ENCODE measurements at places on chromosomes 12 and 14. TPM values are rescaled to one million over a fixed set of nuclear protein-coding genes. Genes with fewer than 3 reads are reported as not detected.

- no peaks in the 10 kb centered on the region for H3K27me3 ChIP-seq
- peak; percentile 27 for DNase-seq
- H3K36me3 ChIP-seq = no peaks in the 10 kb centered on the region
Measured at GRCh38 chr12:32671930-32672780, 6.9 kb upstream of the DNM1L start.

DNA sequence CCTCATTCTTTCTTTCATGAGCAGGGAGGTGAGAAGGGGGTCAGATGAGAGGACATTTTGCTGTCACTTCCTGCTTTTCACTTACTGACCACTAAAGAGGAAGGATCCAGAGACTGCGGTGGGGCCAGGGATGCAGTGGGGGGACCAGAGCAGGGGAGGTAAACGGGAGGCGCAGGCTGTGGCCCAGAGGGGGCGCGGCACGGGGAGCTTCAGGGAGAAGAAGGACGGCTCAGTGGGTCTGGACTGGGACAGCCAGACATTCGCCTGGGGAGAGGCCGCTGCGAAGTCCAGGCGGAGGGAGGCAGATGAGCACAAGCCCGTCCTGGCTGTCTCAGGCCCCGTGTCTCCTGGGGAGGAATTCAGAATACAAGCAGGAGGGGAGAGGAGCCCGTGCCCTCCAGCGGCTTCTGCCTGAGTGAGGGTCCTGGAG lies 41.2 kb downstream of the SLC6A12 start:
- no peak overlapping the region for H3K4me3 ChIP-seq
- peaks cover 34% of the 10 kb centered on the region for H3K4me1 ChIP-seq
- no peak for DNase-seq
- H3K27ac ChIP-seq = no peak overlapping the region
- H3K36me3 ChIP-seq = no peaks in the 10 kb centered on the region

GRCh38 chr12:51441583-51441982 lies 17.0 kb downstream of the SLC4A8 start:
- H3K27ac ChIP-seq = no peak overlapping the region
- no peaks in the 10 kb centered on the region for H3K36me3 ChIP-seq
- no peak for DNase-seq
- H3K4me3 ChIP-seq = no peak overlapping the region
- H3K4me1 ChIP-seq = no peaks in the 10 kb centered on the region
- H3K27me3 ChIP-seq = peaks cover 3% of the 10 kb centered on the region

- DNase-seq = peak; percentile 91
- H3K27ac ChIP-seq = peak within 1 kb of the TSS; percentile 89
- no peaks in the 10 kb centered on the region for H3K4me1 ChIP-seq
Measured at GRCh38 chr14:68979021-68979721, at the start of gene ACTN1. ACTN1 (minus strand) TSS chr14:68979302; CDS start chr14:68979056, 246 bp downstream.

GRCh38 chr12:66051361-66051760 lies 79.2 kb downstream of the LLPH start:
- no peak for DNase-seq
- H3K36me3 ChIP-seq = no peaks in the 10 kb centered on the region
- no peaks in the 10 kb centered on the region for H3K4me1 ChIP-seq
- H3K27ac ChIP-seq = no peak overlapping the region

DNA sequence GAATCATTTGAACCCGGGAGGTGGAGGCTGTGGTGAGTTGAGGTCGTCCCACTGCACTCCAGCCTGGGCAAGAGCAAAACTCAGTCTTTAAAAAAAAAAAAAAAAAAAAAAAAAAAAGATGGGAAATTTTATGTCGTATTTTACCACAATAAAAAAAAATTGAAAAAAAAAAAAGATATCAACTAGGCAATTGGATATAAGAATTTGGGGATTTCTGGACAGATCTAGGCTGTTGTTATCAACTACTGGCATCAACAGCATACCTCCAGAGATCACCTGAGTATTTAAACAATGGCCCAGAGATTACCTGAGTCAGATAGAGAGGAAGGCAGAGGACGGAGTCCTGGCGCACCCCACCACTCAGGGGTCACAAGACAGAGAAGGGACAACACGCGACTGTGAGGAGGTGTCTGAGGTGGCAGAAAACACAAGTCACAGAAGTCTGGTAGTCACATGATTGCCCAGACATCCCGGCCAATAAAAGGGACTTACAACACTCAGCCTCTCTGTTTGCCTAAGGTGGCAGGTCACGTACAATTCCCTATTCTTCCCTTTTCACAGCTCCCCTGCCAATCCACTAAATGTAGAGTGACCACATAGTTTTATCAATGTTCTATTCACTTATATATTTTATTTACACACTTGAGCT lies 1.8 kb downstream of the SPRING1 start:
- no peak for DNase-seq
- H3K27me3 ChIP-seq = no peaks in the 10 kb centered on the region
- peak overlapping the region; percentile 80 for H3K4me3 ChIP-seq

DNA sequence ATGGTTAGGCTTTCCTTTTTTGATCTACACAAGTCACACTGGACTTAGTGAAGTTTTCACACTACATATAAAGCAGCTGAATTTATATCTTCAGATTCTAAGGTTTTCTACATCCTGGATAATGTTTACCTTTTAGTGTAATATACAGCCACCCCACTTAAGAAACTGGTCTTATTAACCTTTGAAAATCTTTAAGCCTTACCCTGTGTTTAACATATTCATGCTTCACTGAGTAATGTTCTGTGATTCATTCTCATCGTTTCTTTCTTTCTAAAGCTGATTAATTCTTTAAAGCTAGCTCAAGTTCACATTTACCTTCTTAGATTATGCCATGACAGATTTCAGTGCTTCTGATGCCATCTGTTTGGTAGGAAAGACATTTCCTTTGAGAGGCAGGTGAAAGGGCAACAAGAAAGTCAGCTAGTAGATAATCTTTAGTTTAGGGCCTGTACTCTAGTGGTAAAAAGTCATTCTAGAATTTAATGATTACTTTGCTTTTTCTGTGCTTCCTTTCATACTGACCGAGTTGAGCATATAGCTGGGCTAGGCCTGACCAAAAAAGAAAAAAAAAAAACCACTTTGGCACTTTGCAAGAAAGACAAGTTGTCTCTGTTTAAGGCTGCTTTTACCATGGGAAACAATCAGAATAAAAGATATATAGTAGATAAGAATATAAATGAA lies 690.9 kb upstream of the FBXO33 start:
- H3K27me3 ChIP-seq = no peaks in the 10 kb centered on the region
- DNase-seq = no peak
- H3K36me3 ChIP-seq = no peaks in the 10 kb centered on the region
- H3K4me1 ChIP-seq = no peaks in the 10 kb centered on the region
- H3K27ac ChIP-seq = no peak overlapping the region

- peaks cover 3% of the 10 kb centered on the region for H3K4me1 ChIP-seq
- H3K36me3 ChIP-seq = no peaks in the 10 kb centered on the region
- no peaks in the 10 kb centered on the region for H3K27me3 ChIP-seq
- DNase-seq = no peak
Measured at GRCh38 chr12:122934722-122935121, 31.5 kb downstream of the ABCB9 start.

DNA sequence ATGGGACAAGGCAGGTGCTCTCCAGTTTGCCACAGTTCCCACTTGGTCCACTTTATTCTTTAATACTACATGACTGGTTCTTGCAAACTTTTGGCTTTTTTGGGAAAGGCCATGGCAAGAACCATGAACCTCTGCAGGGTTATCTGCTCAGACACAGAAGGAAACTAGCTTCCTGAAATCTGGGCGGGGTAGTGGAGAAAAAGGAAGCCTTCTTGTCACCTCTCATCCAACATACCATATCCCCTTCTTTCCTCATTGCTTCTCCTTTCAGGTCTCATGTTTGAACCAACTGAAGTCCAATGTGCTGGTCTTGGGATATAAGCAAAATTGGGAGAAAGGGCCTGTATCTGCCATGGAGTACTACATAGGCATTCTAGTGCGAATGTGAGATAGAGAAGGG lies 5.5 kb upstream of the KLHL33 start:
- no peak overlapping the region for H3K27ac ChIP-seq
- no peak overlapping the region for H3K4me3 ChIP-seq
- H3K36me3 ChIP-seq = no peaks in the 10 kb centered on the region
- H3K4me1 ChIP-seq = peaks cover 7% of the 10 kb centered on the region

DNA sequence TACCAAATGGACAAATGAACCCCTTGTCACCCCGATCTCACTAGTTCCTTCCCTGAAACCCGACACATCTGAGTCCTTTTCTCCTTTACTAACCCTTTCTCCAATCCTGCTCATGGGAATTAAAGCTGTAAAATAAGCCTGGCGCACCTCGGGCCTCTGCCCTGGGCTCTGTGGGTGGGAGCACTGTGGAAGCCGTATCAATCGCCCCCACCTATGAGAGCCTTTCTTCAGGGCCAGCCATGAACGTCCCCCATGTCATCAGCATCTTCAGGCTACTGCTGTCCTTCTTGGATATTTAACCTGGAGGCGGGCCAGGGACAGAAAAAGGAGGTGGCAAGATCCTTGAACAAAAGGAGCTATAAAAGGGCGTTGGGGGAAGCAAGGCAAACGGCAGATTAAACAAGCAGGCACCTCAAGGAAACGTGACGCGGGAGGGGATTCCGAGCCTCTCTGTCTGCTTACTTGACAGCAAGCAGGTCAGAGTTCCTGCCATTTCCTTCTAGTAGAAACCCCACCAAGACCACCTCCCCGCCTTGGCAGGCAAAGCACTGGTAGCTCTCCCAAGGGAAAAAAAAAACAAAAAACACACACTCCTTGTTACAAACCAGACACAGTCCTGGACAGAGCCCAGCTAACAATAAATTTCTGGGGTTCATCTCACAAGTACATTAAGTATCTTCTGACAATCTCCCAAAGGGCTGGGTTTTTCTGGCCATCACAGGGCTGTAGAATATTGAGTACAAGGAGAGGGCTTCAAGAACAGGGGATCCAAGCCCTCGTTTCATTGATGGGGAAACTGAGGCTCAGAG lies 62.9 kb downstream of the DPF3 start:
- H3K27ac ChIP-seq = peak overlapping the region; percentile 78
- H3K4me3 ChIP-seq = no peak overlapping the region
- no peaks in the 10 kb centered on the region for H3K27me3 ChIP-seq
- H3K4me1 ChIP-seq = peaks cover 47% of the 10 kb centered on the region
- no peak for DNase-seq
- no peaks in the 10 kb centered on the region for H3K36me3 ChIP-seq

- no peaks in the 10 kb centered on the region for H3K27me3 ChIP-seq
- H3K27ac ChIP-seq = peak overlapping the region; percentile 89
- H3K4me3 ChIP-seq = no peak overlapping the region
- no peaks in the 10 kb centered on the region for H3K36me3 ChIP-seq
Measured at GRCh38 chr14:77316872-77317301, 3.8 kb downstream of the POMT2 start.

DNA sequence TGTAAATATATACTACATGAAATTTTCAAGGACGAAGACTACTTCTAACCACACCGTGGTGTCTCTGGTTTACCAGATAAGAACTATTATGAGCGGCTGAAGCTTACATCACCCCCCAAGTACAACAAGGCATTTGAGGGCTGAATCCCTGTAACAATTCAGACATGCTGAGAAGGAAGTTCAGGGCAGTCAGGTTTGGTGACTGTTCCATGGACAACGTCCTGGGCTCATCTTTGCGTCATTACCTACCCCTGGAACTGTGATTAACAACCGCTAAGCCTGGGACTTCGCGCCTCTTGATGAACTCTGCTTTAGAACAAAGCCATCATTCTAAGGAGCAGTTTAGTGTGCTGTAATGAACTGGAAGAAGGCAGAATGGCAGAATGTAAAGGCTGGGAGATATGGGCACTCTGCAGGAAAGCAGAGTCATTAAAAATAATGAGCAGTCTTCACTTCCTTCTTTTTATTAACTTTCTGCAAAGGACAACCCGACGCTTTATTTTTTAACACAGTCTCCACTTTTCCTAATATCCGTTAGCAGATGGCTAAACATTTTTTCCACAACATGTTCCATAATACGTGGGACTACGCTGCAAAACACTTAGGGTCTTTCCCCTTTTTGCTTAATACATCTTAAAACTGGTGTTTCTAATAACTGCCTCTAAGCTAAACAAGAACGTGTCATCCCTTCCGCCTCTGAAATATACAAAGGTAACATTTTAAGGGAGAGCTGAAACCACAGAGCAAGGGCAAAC lies 263.2 kb downstream of the ADAMTS20 start:
- no peaks in the 10 kb centered on the region for H3K27me3 ChIP-seq
- H3K27ac ChIP-seq = no peak overlapping the region
- H3K4me1 ChIP-seq = no peaks in the 10 kb centered on the region
- H3K36me3 ChIP-seq = no peaks in the 10 kb centered on the region
- DNase-seq = no peak

DNA sequence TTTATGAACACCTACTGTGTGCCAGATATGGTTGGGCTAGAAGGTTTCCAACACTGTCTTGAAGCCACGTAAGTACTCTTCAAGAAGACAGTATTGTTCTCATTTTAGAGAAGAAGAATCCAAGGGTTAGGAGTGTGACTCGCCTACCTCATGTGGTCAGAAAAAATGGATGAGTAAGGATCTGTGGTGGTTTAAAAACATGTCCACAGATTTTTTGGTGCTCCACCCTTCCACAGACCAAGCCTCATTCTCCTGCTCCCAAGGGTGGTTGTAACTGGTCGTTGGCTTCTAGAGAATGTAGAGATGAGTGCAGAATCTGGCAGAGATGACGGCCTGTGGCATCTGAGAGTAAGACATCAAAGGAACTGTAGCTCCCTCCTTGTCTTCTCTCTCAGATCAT lies 30.3 kb upstream of the TTC7B start:
- no peak overlapping the region for H3K27ac ChIP-seq
- no peaks in the 10 kb centered on the region for H3K36me3 ChIP-seq
- H3K27me3 ChIP-seq = no peaks in the 10 kb centered on the region
- DNase-seq = no peak

- no peak for DNase-seq
- H3K27me3 ChIP-seq = no peaks in the 10 kb centered on the region
- H3K27ac ChIP-seq = no peak overlapping the region
Measured at GRCh38 chr12:72888693-72889092, 616.5 kb downstream of the TRHDE start.

DNA sequence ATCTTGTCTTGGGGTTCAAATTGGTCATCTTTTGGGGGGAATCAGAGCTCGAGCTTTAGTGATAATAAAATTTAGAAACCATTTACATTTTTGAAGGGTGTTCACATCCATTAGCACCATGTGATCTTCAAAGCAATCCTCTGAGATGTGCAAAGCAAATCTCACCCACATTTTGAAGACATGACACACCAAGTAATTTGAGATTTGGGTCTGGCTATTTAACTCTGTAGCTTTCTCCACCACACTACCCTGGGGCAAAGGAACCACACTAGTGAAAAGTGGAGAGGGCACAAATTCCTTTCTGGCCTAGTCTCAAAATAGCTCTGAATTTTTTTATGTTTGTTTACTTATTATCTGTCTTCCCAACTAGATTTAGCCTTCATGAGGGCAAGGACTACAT lies 46.6 kb upstream of the TMEM233 start:
- H3K4me3 ChIP-seq = no peak overlapping the region
- no peaks in the 10 kb centered on the region for H3K36me3 ChIP-seq
- no peaks in the 10 kb centered on the region for H3K4me1 ChIP-seq

- no peaks in the 10 kb centered on the region for H3K36me3 ChIP-seq
- no peaks in the 10 kb centered on the region for H3K27me3 ChIP-seq
- H3K4me1 ChIP-seq = no peaks in the 10 kb centered on the region
- no peak for DNase-seq
Measured at GRCh38 chr12:64791036-64791435, 31.8 kb upstream of the GNS start.

Gene ESRRB
- 6.7 TPM for total RNA-seq

Gene PPTC7
- total RNA-seq = 85.8 TPM

Measured in gastrocnemius medialis (tissue), 4 donors.